WTC11 (cell line): ENCODE measurements at places on chromosomes 1 and 21. TPM values are rescaled to one million over a fixed set of nuclear protein-coding genes. Genes with fewer than 3 reads are reported as not detected.
A peak's percentile ranks its signal among the peaks of the same experiment; 100 is the strongest.

SPRR2E gene
- total RNA-seq, result not detected in 3 replicates

SELENBP1 gene
- 17.9 to 23.9 TPM (median 20.2 TPM) in 3 replicates for total RNA-seq

ANGPTL7 gene
- not detected in 3 replicates for total RNA-seq

GBP7 gene
- not detected in 3 replicates for total RNA-seq

CD244 gene
- total RNA-seq, result not detected in 3 replicates

GPR25 gene
- total RNA-seq, result 0.14 to 0.16 TPM in 2 of 3 replicates, not detected in the other

CHODL gene
- total RNA-seq, result 0.92 to 3.1 TPM (median 1.2 TPM) in 3 replicates

TMEM59 gene
- total RNA-seq, result 122 to 133 TPM (median 128 TPM) in 3 replicates

SLC45A3 gene
- 14.8 to 15.2 TPM (median 15.0 TPM) in 3 replicates for total RNA-seq

REN gene
- total RNA-seq, result not detected in 3 replicates

- H3K27me3 ChIP-seq, result no peaks in the 10 kb centered on the region
- no peaks in the 10 kb centered on the region for H3K4me1 ChIP-seq
- H3K4me3 ChIP-seq, result no peak overlapping the region
- no peak overlapping the region for H3K27ac ChIP-seq
- no peak for DNase-seq
- peaks cover 76% of the 10 kb centered on the region for H3K36me3 ChIP-seq
These were observed 83.8 kb downstream of the GON4L start for GRCh38 chr1:155773221-155773620.

DNA sequence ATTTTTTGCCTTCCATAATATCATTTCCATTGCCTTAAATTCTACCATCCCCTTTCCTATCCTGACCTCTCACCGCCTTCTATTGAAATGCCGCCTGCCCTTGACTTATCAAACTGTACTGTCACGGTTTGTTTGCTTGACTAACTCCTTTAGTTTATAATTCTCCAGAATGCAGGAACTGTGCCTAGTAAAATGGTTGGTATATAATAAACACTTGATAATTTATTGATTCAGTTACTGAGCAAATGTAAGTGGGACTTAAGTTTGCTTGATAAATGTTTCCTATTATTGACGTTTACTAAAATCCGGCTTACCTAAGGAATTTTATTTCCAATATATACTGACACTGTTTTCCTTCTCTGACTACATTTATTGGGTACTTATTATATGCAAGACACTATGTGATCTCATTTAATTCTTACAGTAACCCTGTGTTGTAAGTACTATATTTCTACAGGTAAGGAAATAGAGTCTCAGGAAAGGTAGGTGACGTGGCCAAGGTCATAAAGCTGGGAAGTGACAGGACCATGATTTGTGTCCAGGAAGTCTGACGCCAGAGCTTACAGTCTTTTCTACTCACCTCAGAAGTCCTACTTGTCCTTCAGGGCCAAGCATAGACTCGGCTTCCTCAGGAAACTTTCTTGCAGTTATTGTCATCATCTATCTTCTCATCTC is 35.7 kb downstream of the DPT start:
- DNase-seq, result no peak
- H3K36me3 ChIP-seq, result no peaks in the 10 kb centered on the region
- no peaks in the 10 kb centered on the region for H3K27me3 ChIP-seq

GRCh38 chr21:16587141-16587581 is 857.4 kb downstream of the USP25 start:
- DNase-seq, result no peak
- H3K27me3 ChIP-seq, result no peaks in the 10 kb centered on the region
- H3K27ac ChIP-seq, result no peak overlapping the region

DNA sequence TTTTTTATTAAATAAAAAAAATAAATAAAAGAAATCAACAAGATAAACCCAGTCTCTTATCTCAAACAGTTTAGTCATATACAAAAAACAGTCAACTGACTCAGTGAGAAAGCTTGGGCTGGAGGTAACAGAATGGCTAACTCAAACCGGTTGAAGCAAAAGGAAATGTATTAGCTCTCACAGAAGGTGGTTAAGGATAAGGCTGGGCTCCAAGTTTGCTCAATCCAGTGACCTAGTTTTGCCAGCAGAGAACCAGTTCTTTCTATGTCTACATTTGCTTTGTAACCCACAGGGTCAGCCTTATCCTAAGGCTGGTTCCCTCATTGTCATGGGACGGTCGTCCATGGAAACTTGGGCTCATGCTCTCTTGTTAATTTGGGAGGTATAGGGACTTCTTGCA is 144.5 kb upstream of the L1TD1 start:
- peaks cover 12% of the 10 kb centered on the region; the same call in 1 of the 2 replicates for H3K36me3 ChIP-seq
- H3K27me3 ChIP-seq, result no peaks in the 10 kb centered on the region
- no peak overlapping the region for H3K4me3 ChIP-seq
- H3K27ac ChIP-seq, result no peak overlapping the region; the same call in 1 of the 2 replicates

DNA sequence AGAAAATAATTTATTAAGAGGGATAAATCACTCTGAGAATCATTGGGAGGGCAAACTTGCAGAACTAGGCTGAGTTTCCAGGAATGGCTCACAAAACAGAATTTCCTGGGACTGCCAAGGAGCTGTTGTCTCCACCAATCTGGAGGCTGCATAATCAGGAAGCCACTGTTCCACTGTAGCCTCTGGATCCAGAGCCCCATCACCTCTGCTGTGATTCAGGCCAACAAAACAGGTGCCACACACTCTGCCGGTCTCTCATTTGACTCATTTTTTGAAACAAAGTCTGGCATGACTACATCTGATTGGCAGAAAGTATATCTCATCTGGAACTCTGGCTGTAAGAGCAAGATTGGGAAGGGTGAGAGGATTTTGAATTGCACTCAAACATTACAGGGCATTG is 178.9 kb upstream of the C1orf105 start:
- no peaks in the 10 kb centered on the region for H3K27me3 ChIP-seq
- H3K36me3 ChIP-seq, result no peaks in the 10 kb centered on the region
- no peak for DNase-seq
- H3K4me3 ChIP-seq, result no peak overlapping the region

DNA sequence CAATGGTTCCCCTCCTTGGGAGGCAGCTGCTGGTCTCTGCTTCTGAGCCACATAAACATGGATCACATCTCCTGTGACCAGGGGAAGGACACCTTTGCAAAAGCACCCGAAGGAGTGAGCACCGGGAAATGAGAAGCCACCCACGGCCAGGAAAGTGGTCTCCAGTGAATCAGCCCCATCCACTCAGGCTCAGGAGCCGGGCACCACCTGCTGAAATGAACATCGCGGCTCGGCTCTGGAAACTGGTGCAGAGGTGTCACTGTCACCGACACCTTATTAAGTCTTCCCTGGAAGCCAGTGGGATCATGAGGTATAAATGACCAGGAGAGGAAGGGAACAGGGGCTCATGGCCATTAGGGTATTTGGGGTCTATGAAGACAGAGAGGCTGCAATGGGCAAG is 207.2 kb upstream of the C1orf174 start:
- no peak overlapping the region for H3K4me3 ChIP-seq
- no peaks in the 10 kb centered on the region for H3K4me1 ChIP-seq
- no peak for DNase-seq

DNA sequence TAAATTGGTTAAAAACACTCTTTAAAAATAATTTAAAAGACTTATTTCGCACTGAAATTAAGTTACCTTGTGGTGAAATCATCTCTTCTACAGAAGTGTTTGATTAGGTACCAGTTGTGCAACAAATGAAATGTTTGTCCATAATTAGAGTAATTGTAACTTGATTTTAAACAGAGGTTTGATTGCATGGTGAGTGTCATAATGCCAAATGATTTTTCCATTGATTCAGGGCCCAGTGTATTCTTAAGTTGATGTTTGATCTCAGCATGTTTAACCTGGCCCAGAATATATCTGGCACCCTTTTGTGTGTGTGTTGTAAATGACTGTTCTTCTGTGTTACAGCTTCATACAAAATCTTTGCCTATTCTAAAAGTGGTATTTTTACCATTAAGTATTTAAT is 28.5 kb downstream of the LRRC8B start:
- peaks cover 60% of the 10 kb centered on the region for H3K4me1 ChIP-seq
- no peak overlapping the region for H3K4me3 ChIP-seq
- no peaks in the 10 kb centered on the region; the same call in 1 of the 2 replicates for H3K36me3 ChIP-seq
- no peaks in the 10 kb centered on the region for H3K27me3 ChIP-seq
- H3K27ac ChIP-seq, result no peak overlapping the region
- no peak for DNase-seq

DNA sequence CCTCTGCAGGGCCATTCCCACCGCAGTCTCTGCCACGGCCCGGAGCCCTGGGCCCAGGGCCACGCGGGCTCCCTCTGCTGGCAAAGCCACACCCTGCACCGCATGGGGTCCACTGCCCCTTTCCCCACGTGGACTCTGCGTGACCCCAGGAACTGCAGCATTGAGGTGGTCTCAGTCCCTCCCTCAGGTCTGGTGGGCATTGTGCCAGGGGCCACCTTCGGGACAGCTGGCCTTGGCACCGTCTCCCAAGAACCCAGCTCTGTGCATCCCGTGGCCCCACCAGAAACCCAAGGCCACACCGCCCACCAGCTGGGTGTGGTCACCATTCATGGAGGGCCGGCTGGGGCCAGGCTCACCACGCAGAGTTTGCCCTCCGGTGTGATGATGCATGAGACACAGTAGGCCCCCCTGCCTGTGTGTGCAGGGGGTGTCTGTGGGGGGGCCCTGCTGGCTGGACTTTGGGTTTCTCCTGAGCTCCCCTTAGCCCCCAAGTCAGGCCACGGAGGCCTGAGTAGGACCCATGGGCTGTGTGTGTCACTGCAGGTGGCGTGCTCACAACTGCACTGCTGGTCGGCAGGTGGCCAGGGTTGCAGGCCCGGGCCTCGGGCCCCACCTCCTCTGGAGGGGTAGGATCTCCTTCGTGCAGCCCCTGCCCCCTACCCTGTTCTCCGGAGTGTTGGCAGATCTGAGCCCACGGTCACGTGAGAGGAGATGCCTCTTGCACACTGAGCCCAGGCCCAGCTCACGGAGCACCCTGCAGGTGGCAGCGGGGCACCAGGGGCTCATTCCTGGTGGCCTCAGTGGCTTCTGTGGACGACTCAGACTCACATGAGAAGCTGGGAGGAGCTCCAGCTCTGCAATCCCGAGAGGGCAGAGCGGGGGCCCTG is 5.8 kb downstream of the VWA1 start:
- peaks cover 5% of the 10 kb centered on the region; the same call in 1 of the 2 replicates for H3K4me1 ChIP-seq
- DNase-seq, result peak; percentile 71
- peaks cover 2% of the 10 kb centered on the region for H3K27me3 ChIP-seq
- H3K4me3 ChIP-seq, result no peak overlapping the region
- H3K36me3 ChIP-seq, result no peaks in the 10 kb centered on the region
- H3K27ac ChIP-seq, result no peak overlapping the region

DNA sequence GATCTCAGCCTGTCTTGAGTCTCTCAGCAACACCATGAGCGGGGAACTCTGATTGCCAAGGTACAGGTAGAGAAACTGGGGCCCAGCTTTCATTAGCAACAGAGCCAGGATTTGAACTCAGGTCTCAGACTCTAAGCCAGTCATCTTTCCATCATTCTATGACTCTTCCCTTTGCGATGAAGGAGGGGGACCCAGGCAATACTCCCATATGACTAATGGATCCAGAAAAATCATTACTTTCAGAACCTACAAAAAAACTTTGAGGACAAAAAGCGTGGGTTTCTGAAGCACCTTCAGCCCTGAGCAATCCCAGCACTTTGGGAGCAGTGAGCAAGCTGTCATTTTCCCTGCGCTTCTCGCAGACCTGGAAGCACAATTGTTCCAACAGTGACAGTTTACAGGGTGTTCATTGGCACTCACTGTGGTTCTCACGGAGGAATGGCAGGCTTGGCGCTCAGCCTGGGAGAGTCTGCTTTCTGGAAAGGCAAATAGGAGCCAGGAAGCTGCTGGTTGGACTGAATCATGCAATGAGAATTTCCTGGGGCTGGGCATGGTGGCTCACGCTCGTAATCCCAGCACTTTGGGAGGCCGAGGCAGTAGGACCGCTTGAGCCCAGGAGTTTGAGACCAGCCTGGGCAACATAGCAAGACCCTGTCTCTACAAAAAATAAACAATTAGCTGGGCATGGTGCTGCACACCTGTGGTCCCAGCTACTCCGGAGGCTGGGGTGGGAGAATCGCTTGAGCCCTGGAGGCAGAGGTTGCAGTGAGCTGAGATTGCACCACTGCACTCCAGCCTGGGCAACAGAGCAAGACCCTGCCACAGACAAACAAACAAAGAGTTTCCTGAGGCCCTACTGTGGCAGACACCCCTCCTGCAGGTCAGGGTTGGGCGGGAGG is 40.1 kb downstream of the SLC2A7 start:
- H3K4me1 ChIP-seq, result 0 out of 2 replicates have a peak, but pooled peaks cover 2% of the 10 kb centered on the region
- H3K27ac ChIP-seq, result 0 out of 2 replicates have a peak overlapping the region, but pooled peaks have one; percentile 72
- H3K36me3 ChIP-seq, result no peaks in the 10 kb centered on the region
- no peak overlapping the region for H3K4me3 ChIP-seq
- DNase-seq, result no peak

GRCh38 chr1:24491577-24492360 is 10.9 kb upstream of the RCAN3 start:
- no peak overlapping the region for H3K27ac ChIP-seq
- H3K27me3 ChIP-seq, result peaks cover 7% of the 10 kb centered on the region
- H3K4me1 ChIP-seq, result peaks cover 5% of the 10 kb centered on the region; the same call in 1 of the 2 replicates
- no peak for DNase-seq
- H3K36me3 ChIP-seq, result peaks cover 24% of the 10 kb centered on the region
- H3K4me3 ChIP-seq, result no peak overlapping the region

DNA sequence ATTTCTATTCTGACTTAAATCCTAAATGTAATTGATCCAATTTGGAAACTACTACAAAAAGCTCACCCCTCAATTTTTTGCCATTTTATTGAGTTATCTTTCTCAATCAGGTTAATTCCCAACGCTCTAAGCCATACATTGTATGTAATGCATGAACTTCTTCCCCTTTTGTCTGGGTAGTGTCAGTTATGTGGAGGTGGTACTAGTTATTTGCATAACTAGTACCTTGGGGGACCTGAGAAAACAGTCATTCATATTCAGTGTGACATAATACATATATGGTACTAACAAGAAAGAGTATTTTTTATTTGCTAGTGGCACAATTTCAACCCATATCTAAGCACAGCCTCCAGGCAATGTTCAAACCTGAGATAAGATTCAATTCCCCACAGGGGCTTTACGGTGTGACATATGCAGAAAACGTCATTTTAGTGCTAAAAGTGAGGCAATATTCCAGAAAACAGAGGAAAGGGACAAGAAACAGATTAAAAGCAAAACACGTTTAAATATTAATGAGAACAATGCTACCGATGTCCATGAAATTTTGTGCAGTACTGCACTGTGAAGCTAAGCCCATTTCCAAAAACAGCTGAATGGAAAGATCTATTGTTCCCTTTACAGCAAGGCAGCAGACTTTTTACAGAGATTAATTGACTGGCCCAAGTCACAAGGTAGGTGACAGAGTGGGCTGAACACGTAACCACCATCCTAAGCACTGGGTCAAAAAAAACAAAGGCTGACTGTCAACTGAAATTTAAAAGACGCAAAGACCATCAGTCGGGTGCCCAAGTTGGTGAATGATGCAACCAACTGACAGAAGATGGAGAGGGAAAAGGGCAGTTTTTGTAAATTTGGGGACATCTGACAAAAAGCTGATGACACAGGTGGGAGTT is 1.4 kb downstream of the HLCS start:
- DNase-seq, result no peak
- H3K27ac ChIP-seq, result peak overlapping the region; percentile 74
- no peaks in the 10 kb centered on the region for H3K27me3 ChIP-seq
- H3K4me3 ChIP-seq, result peak overlapping the region; percentile 75

DNA sequence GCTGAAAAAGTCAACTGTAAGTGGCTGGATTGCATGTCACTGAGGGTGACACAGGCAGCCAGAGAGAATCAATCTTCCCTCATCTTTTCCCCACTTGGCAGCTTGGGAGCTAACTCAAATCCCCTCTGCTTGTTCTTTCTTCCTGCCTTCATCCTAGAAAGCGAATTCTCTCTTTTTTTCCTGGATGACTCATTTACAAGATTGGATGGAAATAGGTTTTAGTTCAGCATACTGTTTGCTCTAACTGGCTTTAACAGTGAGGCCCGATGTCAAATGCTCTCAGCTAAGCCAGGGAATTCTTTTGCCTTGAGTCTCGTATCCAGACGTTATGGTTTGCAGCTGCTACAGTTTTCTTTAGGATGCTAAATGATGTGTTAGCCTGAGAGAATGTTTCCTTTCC is 72.7 kb downstream of the HUNK start:
- peaks cover 48% of the 10 kb centered on the region for H3K27me3 ChIP-seq
- peaks cover 3% of the 10 kb centered on the region; the same call in 1 of the 2 replicates for H3K36me3 ChIP-seq
- no peak overlapping the region for H3K4me3 ChIP-seq
- peaks cover 47% of the 10 kb centered on the region for H3K4me1 ChIP-seq
- DNase-seq, result no peak
